ENCODE measurements at places on chromosomes 5 and 9.

- no peak for DNase-seq
Observed at GRCh38 chr5:74239261-74239660, 401.3 kb downstream of the ENC1 start.

- no peak for DNase-seq
Observed at GRCh38 chr9:123669346-123669745, 260.6 kb downstream of the DENND1A start.

GRCh38 chr9:99129091-99129490, 24.2 kb downstream of the TGFBR1 start:
- DNase-seq, result no peak

GRCh38 chr5:131280417-131280816, 16.6 kb downstream of the CDC42SE2 start:
- DNase-seq, result no peak

GRCh38 chr9:83714329-83714728, 6.6 kb upstream of the UBQLN1 start:
- no peak for DNase-seq

GRCh38 chr9:76297721-76298239, 96.4 kb downstream of the RFK start:
- DNase-seq, result no peak

DNA sequence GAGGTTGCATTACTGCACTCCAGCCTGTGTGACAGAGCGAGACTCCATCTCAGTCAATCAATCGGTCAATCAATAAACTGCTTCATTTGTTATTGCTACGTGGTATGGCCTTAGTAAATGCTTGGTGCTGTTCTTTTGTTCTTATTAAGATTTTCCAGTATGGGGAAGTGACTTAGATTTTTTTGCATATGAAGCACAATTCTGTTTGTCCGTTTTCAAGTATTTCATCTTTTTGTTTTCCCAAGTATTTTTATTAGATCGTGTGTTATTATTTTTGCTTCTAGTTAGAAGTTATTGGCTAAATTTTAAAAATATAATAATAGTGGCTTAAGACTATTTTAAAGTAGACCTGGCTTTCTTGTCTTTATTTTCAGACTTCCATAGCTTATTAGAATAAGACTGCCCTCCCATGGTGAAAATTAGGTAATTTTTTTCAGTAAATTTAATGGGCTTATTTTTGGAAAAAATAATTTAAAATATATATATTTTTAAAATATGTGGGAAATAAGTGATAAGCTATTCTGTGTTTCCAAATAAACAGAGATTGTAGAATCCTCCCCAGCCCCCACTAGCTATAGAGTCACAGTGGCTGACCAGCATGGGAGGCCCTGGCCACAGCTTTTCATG, 14.7 kb upstream of the OMD start:
- DNase-seq, result no peak

- no peak for DNase-seq
Observed at GRCh38 chr9:93087971-93088655, 7.9 kb upstream of the CARD19 start.

- DNase-seq, result no peak
Observed at GRCh38 chr5:35623991-35624390, 6.3 kb downstream of the SPEF2 start.

DNA sequence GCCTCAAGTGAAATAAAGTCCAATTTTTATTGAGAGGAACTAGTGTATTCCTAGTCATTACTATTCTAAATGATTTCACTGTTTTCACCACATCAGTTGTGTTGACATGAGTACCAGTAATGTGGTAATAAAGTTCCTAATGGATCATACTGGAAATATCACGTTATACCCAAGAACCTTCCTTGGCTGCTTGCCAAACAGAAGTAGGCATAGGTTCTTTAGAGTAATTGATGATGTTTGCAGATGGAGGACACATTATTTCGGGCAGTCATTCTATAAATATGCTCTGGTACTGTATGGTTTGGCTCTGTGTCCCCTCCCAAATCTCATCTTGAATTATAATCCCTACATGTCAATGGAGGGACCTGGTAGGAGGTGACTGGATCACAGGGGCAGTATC, 15.1 kb downstream of the SNCAIP start:
- no peak for DNase-seq

- DNase-seq, result no peak
Observed at GRCh38 chr5:127186657-127187056, 103.9 kb upstream of the MEGF10 start.

DNA sequence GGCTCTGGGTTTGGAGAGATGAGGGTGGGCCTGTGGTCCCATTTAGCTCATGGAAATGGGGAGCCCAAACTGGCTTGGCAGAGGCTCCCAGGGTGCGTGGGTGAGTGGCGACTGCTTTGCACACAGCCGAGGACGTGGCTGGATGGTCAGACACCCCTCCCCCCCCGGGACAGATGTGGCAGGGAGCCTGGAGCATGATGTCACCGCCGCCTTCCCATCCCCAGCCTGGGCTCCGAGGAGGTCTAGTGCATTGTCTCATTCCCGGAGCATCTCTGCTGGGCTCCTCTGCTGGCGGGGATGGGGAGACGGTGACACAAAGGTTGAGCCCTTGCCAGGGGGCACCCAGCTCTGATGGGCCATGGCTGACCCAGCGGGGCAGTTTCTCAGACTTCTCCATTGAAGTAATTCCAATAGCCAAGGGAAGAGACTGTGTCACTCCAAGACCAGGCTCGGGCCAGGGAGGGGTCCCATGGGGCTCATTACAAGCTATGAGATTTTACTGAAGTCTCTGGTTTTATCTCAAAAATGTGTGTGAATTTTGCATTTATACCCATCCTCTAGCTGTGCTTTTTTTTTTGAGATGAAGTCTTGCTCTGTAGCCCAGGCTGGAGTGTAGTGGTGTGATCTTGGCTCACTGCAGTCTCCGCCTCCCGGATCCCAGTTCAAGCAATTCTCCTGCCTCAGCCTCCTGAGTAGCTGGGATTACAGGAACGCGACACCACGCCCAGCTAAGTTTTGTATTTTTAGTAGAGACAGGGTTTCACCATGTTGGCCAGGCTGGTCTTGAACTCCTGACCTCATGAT, 36.1 kb downstream of the HMCN2 start:
- DNase-seq, result no peak

DNA sequence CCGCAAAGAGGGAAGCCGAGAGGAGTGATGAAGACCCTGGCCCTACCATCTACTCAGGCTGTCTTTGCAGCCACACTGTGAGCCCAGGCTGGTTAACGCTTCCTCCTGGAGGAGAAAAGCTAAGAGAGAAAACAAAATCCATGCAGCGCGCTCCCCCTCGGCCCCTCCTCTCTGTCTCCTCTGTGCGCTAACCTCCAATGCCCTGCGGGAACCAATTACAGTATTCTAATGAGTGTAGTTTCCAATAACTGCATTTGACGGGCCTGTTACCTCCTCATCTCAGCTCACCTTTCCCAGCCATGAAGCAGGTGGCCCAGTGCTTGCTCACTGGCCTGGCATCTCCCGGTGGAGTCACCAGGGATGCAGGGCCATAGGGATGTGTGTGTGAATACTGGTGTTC, 565.5 kb downstream of the EBF1 start:
- no peak for DNase-seq

DNA sequence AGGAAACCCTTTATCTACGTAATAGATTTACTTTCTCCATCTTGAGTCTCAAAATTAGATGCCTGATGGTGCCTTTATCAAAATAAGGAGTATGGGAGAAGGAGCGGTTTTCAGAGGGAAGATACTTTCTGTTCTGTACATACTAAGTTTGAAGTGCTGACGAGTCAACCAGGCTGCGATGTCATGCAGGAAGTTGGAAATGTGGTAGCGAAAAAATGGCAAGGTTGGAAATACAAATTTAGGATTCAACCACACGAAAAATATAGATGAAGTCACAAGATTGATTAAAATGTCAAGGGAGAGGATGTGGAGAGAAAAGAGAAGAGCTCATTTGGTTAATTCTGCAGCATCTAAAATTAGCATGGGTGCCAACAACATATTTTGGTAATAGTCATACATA, 129.5 kb downstream of the FOXD1 start:
- DNase-seq, result no peak

DNA sequence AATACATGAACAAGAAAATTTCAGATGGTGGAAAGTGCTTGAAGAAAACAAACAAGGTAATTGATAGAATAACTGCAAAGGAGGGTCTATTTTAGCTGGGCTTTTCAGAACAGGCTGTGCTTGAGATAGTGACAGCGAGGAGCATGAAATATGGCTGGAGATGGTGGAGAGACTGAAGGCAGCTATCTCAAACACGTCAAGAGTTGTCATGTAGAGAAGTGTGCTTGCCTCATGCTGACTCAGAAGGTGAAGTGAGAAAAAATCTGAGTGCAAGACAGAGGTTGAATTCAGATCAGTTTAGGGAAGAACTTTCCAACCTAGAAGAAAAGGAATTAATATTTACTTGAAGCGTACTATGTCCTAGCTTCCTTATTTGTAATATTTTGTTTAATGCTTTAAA, 115.5 kb upstream of the RANBP3L start:
- DNase-seq, result no peak

DNA sequence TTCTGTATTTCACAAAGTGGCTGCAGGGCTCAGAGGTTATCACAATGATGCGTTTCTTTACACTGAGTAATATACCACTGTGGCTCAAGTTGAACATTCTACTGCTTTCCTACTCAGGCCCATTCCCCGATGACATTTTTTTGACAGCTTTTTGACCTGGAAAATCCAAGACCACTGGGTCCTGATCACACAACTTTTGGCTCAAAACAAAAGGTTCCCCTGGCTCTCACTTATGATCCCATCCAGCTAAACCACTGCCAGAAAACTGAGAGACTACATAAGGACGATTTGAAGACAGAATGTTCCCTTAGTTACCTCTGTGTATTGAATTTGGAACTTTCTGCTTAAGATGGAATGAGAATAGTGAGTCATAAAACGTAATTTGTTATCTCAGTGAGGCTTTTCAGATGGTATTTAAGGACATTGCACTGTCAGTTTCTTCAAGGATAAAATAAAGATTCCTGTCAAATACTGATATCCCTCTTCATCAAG, 78.0 kb upstream of the FBXL7 start:
- DNase-seq, result no peak

DNA sequence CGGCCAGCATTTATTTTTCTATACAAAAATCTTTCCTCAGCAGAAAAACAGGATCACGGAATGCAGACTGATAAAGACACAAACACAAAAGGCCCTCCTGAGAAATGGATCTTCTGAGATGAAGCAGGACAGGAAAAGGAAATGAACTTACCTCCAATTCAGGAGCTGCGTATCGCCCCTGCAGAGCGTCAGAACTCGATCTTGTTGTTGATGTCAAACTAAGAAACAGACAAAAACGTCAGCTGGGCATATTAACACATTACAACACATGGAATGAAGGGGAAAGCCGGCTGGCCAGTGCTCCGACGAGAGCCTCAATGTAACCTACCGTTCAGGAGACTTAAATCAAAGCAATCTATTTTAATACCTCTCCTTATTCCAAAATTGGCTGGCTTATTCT, 105.1 kb downstream of the SERINC5 start:
- DNase-seq, result no peak

DNA sequence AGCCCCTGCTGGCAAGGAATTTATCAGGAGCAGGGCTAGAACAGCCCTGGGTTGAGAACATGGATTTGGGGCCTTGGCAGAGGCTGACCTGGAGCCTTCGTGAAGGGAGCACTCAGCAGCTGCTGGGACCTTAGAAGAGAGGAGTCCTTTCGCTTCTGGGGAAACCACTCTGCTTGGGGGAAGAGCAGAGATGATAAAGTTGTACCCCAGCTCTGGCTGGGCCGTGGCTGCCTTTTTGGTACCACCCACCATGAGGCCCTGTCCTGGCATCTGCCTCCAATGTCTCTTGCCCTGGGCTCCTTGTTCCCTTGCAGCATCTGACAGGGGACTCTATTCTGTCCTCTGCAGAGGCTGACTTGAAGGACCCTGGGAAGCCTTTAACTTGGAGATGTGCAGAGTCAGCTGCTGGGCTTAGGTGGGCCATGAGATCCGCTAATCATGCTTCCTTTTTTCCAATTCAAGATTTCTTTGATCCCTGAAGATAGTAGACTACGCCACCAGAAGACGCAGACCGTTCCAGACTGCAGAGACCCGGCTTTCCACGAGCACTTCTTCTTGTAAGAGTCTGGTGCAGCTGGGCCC, 20.2 kb downstream of the RGS3 start:
- no peak for DNase-seq

GRCh38 chr5:53956196-53956595, 354.2 kb downstream of the ARL15 start:
- no peak for DNase-seq

- DNase-seq, result no peak
Observed at GRCh38 chr5:100516285-100516684, 18.9 kb upstream of the FAM174A start.

DNA sequence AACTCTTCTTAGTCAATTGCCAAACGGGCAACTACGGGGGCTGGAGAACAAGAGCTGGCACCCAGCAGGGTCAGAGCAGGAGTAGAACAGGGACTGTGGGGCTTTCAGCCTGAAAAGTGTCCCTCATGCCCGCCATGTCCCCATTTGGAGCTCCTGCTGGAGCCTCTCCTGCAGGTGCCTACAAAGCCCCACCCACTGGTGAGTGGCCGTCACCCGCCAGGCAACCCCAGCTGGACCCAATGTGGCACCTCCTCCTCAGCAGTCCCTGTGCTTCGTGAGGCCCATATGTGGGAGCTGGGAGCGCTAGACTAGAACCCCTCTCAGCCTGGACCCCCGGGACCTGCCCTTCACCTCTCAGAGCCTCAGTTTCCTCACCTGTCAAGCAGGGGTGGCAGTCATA, 40.9 kb downstream of the VAV2 start:
- DNase-seq, result no peak

- no peak for DNase-seq
Observed at GRCh38 chr9:90034071-90034470, 429.3 kb downstream of the GADD45G start.

DNA sequence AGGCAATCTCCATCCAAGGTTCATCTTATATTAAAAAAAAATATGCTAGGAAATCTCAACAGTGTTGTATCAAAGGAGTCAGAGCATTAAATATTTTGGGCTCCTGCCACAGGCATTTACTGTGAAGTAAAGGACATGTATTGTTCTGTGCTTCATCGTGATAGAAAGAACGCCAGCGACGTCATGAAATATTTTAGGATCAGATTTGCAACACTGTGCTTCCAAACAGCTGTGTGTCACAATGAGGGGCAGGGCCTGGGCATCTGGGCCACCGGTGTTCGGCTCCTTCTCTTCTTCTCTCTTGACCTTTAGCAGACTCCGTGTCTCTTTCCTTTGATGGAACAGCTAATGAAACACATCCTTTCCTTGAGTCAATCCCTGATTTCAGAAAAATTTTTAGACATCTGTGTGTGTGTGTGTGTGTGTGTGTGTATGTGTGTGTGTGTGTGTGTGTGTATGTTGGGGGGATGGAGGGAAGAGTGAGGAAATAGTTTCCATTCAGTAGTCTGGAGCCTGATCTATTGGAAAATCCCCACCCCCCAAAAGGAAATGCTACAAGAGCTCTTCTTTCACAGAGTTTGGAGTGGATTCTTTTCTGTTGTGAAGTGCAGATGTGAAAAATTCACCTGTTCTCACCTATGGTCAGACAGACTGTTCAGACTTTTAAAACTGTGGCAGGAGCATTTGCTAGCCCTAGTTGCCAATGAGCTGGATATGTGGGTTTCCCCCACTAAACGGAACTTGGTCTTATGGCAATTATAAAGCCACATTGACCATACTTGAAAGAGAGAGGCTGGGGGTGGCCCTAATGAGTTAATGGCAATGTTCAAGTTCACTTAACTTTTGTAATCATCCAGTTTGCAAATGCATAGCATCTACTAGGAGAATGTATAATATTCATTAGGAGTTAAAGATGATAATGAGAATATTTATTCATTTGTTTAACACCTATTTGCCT, 18.1 kb upstream of the TNC start:
- DNase-seq, result no peak
